ENCODE measurements at places on chromosomes 7 and 10.

GRCh38 chr7:2399848-2400587, 3.4 kb upstream of the CHST12 start:
- DNase-seq, result peak; percentile 98

DNA sequence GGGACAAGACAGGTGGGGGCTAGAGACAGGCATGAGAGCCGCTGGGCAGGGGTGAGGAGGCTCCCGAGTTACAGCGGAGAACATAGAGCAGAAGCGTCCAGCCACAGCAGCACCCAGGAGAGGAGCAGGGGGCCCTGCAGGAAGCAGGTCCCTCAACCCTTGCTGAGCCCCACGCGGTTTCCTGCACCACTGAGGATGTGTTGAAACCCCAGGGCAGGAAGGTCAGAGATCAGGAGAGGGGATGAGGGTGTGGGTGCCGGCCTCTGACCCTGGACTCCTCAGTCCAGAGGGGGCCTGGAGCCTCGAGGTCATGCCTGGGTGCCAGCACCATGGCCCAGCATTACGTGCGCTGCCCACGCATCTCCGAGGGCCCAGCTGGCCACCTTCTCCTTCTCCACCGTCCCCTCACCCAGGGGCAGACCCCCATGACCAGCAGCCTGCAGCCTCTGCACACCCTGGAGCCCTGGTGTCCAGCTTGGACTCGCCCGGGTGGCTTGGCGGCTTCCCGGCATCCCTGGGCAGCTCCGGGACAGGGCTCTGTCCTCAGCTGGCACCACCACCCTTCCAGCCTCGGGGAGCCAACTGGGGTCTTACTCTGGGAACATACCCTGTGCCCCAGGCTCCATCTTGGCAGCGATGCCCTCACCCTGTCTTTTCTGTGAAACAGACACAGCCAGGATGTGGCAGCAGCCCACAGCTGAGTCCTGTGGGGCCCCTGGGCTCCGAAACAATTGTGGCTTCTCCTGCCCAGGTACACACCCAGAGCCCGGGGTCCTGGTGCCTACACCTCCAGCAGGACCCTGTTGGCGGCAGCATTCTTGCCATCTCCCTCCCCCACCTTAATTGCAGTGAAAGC, 52.0 kb downstream of the STK32C start:
- DNase-seq, result no peak

DNA sequence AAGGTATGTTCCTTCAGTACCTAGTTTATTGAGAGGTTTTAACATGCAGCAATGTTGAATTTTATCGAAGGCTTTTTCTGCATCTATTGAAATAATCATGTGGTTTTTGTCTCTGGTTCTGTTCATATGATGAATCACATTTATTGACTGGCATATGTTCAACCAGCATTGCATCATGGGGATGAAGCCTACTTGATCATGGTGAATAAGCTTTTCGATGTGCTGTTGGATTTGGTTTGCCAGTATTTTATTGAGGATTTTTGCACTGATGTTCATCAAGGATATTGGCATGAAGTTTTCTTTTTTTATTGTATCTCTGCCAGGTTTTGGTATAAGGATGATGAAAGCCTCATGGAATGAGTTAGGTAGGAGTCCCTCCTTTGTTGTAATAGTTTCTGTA, 204.0 kb upstream of the GNAI1 start:
- DNase-seq, result peak; percentile 34

- no peak for DNase-seq
Observed at GRCh38 chr7:29158795-29159423, 12.6 kb upstream of the CPVL start.

DNA sequence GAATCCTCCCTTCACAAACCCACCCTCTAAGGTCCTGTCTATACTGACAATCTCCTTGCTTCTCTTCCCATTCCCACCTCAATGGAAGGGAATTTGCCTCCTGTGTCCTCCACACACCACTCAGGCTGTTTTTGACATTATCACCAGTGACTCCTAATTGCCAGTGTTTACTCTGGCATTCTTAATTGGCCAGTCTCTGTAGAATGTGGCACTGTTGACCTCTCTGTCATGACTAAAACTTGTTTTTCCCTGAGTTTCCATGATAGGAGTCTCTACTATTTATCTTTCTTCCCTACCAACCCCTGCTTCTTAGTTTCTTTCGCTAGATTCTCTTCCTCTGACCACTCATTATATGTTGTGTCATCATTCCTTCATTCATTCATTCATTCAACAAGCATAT, 12.1 kb downstream of the SLC16A12 start:
- DNase-seq, result no peak

GRCh38 chr10:120047926-120048325, 155.4 kb downstream of the SEC23IP start:
- no peak for DNase-seq

DNA sequence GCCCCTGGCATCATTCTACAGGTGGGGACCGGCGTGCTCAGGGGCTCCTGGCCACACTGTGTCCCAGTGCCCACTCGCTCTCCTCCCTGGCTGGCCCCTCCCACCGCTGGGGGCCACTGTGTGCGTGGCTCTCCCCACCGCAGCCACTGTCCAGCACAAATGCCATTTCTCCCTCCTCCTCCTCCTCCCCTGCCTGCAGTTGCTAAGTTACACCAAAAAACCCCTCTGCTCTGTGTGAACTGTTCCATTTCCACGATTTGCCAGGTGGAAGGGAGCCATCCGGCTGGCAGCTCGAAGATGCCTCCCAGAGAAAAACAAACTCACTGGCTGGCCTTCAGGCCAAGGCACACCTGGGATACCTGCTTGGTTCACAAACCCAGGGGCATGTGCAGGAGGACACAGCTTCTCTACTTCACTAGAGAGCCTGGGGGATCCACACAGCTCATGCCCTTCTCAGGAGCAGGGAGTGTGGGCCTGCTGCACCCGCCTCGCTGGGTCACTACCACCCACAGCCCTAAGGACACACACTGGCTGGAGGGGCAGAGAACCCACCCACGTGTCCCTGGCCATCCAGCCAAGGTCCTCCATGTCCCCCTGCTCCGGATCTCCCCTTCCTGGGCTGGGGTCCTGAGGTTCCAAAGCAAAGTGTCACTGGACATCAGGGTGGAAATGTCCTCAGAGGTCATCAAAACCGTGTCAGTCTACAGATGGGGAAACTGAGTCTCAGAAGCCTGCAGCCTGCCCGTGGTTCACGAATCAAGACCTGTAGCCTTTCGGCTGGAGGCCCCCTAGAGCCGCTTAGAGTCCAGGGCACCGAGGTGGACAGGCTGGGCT, 1.7 kb downstream of the RASGEF1A start:
- no peak for DNase-seq

DNA sequence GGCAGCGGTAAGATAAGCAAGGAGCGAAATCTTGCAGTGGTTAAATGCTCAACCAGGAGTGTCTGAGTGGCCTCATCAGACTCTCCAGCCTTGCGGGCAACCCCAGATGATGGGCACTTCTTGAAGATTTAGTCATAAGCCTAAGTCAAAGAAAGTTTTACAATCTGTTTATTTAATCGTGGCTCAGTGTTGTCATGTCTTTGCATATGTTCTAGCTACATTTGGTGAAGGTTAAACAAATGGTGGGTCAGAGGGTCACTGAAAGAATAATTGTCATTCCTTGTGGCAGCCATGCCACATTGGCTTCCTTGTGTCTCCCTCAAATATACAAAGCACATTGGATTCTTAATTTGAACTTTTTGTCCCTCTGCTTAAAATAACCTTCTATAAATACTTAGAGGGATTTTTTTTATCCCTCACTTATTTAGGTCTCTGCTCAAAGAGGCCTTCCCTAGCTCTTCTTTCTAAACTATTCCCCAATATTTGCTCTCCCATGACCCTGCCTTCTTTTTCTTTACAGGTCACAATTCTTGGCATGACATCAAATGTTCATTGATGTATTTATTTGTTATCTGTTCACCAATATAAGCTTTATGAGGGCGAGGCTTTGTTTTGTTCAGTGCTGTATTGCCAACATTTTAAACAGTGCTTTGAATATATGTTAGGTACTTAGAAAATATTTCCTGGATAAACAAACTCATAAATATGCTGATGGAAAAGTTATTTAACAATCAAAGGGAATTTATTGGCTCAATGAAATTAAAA, 68.7 kb downstream of the NEUROD6 start:
- no peak for DNase-seq

DNA sequence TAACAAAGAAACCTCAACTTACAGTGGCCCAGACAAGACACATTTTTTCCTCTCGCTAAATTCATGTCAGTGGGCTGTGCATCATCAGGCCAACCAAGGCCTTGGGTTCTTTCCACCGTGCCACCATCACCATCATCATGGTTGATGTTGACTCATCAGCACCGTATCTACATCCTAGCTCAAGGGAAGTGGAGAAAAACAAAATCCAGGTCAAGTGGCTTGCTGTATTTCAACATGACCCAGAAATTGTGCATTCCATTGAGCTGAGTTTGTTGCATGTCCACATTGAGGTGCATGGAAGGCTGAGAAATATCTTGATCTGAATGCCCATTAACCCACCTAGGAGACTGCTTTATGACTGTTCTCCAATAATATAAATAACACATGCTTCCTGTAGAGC, 312.4 kb upstream of the CDC14C start:
- no peak for DNase-seq

DNA sequence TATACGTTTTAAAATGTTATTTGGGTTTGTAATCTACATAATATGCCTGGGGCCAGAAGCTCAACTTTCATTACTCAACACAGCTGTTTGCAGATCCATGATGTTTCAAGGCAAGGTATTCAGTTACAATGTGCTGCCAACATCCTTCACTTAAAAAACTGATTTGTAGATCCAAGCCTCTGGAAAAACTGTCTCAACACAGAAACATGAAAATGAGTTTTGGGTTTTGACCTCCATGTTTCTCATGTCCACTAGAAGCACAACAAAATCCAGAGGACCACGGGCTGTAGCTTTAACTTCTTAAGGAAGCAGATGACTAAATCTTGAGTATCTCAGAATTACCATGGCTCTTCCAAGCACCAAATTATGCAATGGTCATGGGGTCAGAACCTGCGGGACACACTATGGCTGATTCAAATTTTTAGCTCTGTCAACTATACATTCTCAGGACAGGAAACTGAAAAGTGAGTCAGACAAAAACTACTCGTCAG, 247.1 kb upstream of the GRB10 start:
- peak; percentile 84 for DNase-seq

GRCh38 chr10:33423154-33423529, 88.7 kb upstream of the NRP1 start:
- no peak for DNase-seq

- DNase-seq, result no peak
Observed at GRCh38 chr7:105622106-105622731, 40.9 kb upstream of the EFCAB10 start.

DNA sequence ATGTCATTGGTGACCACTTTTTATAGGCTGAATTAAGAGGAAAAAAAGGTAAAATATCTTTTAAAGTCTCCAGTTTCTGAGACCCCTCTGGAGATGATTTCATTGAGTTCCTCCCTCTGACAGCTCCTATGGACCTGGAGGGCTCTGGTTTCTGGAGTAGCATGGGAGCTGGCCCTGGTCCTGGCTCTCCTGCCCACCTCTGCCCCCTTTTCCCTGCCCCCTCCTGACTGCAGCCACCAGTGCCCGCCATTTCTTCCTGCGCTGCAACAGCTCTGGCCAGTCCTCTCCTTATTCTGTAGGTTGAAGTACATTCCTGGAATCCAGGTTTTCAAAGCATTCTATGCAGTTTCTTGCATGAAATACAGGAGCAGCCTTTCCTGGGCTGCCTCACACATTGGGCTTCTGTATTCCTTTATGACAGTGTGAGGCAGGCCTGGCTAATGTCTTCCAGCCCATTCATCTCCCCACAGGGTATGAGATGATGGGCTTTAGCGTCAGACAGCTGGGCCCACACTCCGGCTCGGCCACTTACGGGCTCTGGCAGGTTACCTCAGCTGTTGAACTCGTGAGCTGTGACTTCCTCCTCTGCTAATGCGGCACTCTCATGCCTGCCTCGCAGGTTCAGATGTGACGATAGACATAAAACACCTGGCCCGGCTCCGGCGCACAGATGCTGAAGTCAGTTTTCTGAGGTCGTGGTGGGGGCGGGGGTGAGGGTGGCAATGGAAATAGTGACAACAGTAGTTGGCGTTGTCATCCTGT, 101.7 kb downstream of the MGMT start:
- DNase-seq, result no peak

GRCh38 chr10:24674892-24675632, 48.6 kb downstream of the ARHGAP21 start:
- DNase-seq, result no peak

DNA sequence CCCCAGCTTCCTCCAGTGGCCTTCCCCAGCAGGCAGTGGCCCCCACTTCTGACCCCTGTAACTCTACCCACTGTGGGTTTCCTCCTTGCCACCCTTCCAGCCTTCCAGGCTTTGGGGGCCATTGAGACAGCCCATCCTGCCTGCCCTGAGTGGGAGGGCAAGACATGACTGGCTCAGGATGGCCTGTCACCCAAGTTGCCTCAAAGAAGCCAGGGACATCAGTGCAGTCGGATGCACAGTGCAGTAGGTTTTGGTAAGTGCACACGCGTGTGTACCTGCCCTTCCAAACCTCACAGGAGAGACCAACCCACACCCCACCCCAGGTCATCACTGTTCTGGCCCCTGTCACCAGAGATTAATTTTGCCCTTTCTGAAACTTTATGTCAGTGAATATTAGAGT, 22.7 kb downstream of the ZMIZ2 start:
- no peak for DNase-seq

DNA sequence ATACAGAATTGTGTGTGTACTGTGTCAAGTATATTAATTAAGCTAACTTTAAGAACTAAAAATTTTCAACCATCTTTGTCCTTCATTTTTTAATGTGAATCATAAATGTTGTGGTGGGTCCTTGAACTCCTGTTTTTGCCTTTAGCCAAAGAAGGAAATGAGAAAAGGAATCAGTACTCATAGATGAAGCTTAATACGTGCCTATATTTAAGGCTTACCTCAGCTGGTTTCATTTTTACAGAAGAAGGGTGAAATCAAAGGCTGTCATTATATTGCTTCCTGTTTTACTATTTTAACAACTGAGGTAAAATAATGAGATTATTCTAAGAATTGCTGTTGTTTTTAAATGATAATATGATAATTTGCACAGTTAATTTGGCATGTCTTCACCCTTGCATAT, 6.3 kb upstream of the SNX13 start:
- DNase-seq, result no peak

DNA sequence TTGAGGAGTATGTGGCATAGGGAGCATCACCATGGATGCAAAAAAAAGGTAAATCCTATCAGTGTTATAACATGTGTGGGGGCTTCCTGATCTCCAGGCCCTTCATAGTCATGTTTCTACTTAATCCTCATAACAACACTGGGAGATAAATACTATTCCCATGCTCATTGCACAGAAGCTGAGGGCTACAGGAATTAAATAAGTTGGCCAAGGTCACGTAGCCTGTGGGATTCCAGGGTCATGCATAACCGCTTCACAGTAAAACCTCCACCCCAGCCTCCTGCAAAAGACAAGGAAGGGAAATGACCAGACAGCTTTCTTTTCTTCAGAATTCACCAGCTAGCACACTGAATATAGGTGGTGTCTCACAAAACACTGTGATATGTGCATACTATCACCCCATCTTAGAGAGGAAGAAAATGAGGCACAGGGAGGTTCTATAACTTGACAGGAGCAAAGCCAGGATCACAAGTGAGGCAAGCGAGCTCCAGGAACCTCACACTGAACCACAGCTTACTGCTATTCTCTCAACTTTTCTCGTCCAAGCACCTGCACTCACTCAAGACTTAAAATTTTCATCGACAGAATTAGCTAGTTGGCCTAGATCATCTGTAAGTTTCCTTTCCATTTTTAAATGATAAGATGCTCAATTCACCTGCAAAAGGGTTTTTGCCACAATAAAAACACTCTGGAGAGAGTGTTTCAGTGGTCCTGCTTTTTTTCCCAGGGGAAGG, 13.4 kb downstream of the JAZF1 start:
- DNase-seq, result no peak

- no peak for DNase-seq
Observed at GRCh38 chr10:10992961-10993714, 24.5 kb upstream of the CELF2 start.

GRCh38 chr7:6228361-6229229, 43.8 kb downstream of the CYTH3 start:
- peak; percentile 81 for DNase-seq
